ENCODE measurements at places on chromosomes 1 and 21.

GRCh38 chr1:203954788-203955552, 93.6 kb downstream of the SNRPE start:
- no peak for DNase-seq

DNA sequence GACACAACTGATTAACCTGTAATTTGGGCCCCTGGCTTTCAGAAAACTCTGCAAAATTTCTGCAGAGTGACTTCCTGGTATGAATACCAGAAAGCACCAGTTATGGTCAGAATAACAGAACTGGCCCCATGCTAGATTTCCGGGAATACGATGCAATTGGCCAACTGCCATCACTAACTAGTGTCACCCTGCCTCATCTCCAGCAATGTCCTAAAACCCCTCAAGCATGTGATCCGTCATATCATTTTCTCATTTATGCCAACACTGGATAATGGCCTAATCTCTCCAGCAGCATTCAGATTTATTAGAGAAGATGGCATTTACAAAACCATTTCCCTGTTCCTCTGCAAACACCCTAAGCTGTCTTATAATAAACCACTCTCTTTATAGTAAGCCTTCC, 15.4 kb downstream of the KAZN start:
- DNase-seq = no peak

- no peak for DNase-seq
Observed at GRCh38 chr1:35834218-35834617, 26.4 kb downstream of the AGO4 start.

DNA sequence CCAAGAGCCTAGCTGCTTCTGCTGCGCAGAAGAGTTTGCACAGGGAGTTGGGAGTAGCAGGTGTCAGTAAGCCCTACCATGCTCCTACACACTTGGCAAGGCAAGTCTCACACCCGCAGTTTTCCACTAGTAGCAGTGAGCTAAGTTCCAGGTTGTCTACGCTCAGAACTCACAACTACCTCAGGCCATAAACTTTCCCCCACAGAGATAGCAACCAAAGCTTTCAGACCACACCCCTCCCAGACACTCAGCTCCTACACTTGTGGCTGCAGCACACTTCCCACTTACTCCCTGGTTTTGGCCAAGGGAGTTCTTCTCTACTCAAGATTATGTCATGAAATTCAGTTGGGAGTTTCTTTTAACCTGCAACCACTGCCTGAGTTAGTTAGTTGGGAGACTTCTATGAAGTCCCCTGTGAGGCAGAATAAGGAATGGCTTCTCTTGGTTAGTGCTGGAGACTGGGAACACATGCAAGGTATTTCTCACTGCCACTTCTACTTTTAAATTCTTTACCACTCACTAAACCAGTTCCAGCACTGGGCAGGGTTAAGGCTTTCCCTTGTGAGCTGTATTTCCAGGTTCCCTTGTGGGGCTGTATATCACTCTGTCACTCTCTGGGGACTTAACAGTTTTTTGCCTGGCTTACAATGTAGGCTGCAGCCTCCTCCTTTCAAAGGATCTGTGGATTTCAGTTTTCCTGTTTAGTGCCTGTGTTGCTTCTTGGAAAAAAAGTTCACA, 18.3 kb upstream of the MAB21L3 start:
- no peak for DNase-seq

DNA sequence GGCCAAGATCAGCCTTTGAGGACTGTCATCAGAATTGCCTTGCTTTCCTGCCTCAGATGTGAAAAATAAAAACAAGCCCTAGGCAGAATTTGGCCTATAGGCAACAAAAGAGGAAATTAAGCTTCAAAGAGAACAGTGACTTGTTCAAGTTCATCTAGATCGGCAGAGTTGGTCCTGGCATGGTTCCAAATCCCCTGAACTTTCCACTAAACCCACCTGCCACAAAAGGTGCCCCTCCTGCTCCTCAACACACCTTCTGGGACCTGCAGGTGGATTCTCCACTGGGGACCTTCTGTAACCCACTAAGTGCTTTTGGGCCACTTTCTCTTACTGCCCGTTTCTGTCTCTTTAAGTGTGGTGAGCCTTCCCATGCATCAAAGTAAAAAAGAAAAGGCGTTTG, 42.5 kb upstream of the LRRN2 start:
- DNase-seq = no peak

GRCh38 chr1:208858738-208859137, 614.6 kb upstream of the PLXNA2 start:
- DNase-seq = no peak

DNA sequence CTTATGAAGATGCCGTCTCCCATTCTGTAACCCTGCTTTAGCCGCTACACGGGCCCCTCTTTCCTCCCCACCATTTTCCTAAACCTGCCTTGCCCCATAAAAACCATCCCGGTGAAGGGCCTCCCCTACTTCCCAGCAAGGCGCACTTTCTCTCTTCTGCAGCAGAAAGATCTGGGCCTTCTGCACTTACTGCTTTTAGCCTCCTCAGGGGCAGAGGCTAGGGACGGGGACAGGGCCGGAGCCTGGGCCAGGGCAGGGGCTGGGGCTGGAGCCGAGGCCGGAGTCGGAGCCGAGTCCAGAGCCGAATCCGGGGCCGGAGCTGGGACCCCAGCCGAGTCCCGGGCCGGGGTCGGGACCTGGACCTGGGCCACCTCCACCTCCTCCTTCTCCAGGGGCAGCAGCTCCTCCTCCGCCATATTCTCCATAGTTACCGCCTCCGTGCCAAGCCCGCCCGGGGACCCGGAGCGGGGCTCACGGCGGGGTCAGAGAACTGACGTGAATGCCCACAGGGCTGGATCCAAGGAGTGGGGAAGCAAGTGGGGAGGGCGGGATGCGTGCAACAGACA, 382 bp downstream of the TRMT1L start:
- DNase-seq = peak; percentile 17

- no peak for DNase-seq
Observed at GRCh38 chr21:35265170-35265877, 216.2 kb upstream of the RUNX1 start.

- DNase-seq = no peak
Observed at GRCh38 chr1:168095476-168095875, 41.3 kb downstream of the GPR161 start.

DNA sequence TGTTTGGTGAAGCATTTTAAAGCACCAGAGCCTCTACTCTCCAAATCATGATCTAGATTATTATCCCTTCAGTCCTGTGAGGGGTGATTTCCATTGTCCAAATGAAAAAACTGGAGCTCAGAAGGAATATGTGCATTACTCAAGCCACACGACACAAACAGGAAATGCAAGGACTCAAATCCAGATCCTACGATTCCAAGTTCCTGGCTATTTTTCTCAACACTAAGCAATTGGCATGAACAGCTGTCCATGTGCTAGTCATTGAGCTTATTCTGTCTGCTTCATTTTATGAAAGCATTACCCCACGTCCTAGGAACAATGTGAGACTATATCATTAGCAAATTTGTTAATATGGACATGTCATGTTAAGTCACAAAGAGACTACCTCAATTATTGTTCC, 273.1 kb upstream of the LYPLAL1 start:
- no peak for DNase-seq

DNA sequence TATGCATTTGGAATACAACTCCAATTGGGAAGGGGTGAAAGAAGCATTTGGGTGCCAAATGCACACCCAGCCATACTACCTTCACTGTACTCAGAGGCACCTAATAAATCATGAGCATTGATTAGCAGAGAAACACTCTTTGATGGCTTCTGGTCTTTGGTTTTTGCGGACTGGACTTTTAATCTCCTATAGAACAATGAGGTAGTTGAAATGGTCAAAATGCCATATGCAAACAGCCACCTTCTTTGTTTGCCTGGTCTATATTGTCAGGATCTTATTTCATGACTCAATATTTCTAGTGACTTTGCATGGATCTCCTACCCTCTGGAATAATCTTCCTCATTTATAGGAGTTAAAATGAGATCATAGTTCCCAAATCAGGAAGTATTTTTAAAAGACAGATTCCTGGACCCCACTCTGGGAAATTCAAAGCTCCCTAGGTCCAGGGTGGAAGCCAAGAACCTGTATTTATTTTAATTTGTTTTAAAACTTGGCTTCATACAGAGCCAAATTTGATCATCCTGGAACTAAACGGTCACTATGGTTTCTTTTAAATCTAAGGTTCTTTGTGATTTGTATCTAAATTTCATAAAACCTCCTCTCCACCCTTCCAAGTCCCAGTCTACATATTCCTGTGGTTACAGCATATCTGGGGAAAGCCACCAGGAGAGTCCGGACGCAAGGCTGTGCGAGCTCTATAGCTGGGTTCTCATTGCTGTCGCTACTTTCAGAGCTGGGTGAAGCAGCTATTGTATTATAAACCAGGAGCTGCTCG, 8.7 kb downstream of the FAM3B start:
- DNase-seq = no peak

- DNase-seq = no peak
Observed at GRCh38 chr1:184792450-184792969, 37.9 kb upstream of the EDEM3 start.

DNA sequence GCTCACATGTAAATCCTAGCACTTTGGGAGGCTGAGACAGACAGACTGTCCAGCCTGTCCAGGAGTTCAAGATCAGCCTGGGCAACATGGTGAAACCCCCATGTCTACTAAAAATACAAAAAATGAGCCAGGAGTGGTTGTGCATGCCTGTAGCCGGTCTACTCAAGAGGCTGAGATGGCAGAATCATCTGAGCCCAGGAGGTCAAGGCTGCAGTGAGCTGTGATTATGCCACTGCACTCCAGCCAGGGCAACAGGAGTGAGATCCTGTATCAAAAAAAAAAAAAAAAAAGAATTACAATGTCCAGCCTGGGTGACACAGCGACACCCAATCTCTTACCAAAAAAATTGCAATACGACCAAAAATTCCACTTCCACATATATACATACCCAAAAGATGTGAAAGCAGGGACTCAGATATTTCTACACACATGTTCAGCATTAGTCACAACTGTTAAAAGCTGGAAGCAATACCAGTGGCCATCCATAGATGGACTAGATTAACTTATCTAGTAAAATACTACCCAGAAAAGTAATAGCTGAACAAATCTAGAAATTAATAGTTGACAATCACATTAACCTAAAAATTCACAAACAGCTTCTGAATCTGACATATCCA, 49.2 kb downstream of the ASH1L start:
- no peak for DNase-seq

- no peak for DNase-seq
Observed at GRCh38 chr21:31552826-31553225, 106.7 kb upstream of the SOD1 start.

GRCh38 chr1:66176012-66176715, 357.8 kb upstream of the SGIP1 start:
- DNase-seq = no peak

- DNase-seq = no peak
Observed at GRCh38 chr1:197771904-197772556, 3.2 kb downstream of the DENND1B start.

- no peak for DNase-seq
Observed at GRCh38 chr1:231418741-231419107, 3.4 kb downstream of the EGLN1 start.

Measured in CD4-positive, alpha-beta T cell treated with Interleukin-15 for 4 hours (primary cell).